ENCODE measurements at places on chromosomes 13 and 19.
A peak's percentile ranks its signal among the peaks of the same experiment; 100 is the strongest.

DNA sequence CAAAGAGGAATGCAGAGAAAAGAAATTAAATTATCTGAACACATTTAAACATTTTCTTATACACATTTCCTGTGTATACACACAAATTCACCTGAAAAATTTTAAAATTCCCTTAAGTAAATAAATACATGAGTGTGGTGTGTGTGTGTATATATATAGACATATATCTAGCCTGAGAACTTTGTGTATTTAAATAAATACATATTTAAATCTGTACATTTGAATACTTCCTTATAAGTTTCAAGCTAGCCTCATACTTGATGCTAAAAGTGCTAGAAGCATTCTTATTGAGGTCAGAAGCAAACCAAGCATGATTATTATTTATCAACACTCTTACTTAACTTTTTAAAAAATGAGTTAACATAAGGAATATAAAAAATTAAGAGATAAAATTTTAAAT, 260.7 kb downstream of the NHLRC3 start:
- no peak for DNase-seq

DNA sequence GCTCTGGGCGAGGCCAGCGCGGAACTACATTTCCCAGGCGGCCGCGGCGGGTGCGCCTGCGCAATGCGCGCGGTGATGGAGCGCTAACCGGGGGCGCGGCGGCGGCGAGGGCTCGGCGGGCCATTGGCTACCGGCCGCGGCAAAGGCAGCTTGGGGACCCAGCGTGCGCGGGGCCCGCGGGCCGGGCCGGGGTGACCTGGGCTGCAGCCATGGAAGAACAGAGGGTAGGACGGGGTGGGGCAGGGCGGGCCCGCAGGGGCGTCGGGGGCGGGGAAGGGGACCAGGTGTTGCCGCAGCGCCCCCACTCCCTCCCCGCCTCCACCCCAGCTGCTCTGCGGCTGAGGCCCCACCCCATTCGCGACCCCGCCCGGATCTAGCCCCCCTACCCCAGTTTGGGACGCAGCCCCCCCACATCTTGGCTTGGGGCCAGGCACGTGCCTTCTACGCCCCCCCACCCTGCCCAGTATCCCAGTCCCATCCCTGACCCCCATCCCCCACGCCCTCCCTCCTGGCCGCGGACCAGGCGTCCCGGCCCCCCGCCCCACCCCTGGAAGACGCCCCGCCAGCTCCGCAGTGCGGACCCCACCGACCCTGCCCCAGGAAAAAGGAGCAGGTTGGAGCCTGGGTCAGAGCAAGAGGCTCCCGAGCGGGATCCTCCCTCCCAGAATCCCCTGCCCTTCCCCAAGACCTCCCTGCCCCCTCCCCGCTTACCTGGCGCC, at the start of gene FSD1:
FSD1 (plus strand) TSS at position 61 of the 719 bp plus-strand sequence; CDS start at position 210, 149 bp downstream.
- DNase-seq: no peak

- no peak for DNase-seq
Measured at GRCh38 chr13:75612354-75612753, 23.8 kb upstream of the LMO7 start.

DNA sequence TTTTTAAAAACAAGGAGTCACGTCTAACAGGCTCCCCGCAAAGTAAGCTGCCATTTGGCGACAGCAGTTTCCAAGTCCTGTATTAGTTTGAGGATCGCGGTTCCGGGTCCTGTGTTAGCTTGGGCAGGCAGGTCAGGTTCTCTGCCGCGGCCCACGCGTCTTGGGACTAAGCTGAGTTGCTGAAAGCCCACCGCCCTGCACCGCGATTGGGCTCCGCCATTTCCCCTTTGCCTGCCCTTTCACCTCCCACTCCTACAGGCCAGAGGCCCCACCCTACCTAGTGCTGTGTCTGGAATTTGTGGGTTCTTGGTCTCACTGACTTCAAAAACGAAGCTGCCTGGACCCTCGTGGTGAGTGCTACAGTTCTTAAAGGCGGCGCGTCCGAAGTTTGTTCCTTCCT, 6.8 kb downstream of the PARP4 start:
- no peak for DNase-seq

GRCh38 chr13:94006296-94006695, 473.2 kb downstream of the DCT start:
- DNase-seq: no peak

DNA sequence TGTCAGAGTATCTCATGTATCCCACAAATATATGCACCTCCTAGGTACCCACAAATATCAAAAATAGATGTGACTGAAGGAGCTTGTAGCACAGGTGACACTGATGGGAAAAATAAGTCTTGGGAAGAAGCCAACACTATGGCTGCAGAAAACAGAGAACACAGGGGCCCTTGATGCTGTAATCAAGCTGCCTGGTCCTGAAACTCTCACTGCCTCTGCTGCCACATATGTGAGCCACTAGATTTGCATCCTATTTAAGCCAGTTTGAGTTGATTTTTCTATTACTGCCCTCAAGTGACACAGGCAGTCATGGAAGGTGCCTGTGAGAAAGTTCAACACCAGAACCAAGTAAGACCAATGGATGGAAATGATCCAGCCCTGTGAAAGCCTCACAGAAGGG, 720.8 kb downstream of the UQCRFS1 start:
- no peak for DNase-seq

DNA sequence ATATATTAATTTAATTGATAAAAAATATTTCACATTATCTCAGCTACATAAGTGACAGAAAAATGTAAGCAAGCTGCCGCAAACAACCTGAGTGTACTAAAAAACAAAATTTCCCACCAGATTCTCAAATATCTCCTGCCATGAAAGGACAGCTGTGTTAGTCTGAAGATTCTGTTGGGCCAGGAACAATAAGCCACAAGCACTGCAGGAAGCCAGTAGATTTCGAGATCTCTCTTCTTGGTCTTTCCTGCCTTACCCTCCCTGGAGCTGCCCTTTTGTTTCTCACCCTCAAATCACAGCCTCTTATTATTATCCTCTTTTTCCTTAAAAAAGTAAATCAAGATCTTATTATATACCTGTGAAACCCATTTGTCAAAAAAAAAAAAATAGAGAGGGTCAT, 165.6 kb downstream of the EFNB2 start:
- DNase-seq: no peak

DNA sequence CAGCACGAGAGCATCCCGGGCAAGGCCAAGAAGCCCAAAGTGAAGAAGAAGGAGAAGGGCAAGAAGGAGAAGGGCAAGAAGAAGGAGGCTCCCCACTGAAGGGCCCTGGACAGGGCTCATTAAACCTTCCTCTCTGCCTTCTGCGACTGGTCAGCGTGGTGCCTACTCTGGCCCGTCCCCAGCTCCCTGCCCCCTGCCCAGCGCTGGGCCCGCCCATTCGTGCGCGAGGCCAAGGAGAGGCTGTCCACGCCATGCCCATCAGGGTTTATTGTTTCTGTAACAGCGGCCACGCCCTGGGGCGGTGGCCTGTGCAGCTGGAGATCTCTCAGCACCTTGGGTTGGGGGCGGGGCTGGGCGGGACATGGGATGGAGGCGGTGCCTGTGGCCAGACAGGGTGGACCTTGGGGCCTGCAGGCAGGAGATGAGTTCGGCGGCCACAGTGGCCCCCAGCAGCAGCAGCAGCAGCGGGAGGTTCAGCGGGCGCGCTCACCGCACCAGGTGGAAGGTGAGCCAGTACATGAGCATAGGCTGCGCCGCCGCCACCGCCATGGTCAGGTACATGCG, 897 bp downstream of the C19orf33 start:
- peak; percentile 81 for DNase-seq

DNA sequence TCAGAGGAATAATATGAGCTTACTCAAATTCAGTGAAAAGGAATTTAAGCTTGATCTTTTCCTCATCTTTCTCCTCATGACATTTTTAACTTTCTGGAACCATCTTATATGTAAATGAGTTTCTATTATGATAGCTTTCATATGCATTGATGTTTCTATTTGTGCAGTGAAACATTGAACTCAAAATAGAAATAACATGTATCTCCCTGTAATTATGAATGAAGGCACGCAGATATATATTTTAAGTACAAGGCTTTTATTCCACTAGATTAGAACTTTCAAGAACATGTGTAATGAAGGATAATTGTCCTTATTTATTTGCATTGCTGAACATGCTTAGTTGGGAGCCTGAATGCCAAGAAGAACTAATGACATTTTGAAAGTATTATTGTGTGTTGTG, 1391.7 kb upstream of the MIR17HG start:
- no peak for DNase-seq

DNA sequence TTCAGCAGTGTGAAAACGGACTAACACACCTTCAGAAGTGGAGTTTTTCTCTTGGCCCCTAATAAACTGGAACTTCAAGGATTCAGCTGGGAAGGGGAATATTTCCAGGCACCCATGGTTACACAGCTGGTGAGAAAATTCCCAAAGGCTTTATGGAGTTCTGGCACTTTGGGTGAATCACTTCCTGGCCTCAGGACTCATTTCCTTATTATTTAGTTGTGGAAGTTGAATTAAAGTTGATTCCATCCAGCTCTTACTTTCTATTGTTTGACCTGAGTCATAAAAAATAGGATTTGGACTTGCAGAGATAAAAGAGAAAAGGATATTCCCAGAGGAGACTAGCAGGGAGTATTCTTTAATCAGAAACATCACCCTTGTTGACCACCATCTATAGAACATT, 882.1 kb downstream of the UQCRFS1 start:
- no peak for DNase-seq

DNA sequence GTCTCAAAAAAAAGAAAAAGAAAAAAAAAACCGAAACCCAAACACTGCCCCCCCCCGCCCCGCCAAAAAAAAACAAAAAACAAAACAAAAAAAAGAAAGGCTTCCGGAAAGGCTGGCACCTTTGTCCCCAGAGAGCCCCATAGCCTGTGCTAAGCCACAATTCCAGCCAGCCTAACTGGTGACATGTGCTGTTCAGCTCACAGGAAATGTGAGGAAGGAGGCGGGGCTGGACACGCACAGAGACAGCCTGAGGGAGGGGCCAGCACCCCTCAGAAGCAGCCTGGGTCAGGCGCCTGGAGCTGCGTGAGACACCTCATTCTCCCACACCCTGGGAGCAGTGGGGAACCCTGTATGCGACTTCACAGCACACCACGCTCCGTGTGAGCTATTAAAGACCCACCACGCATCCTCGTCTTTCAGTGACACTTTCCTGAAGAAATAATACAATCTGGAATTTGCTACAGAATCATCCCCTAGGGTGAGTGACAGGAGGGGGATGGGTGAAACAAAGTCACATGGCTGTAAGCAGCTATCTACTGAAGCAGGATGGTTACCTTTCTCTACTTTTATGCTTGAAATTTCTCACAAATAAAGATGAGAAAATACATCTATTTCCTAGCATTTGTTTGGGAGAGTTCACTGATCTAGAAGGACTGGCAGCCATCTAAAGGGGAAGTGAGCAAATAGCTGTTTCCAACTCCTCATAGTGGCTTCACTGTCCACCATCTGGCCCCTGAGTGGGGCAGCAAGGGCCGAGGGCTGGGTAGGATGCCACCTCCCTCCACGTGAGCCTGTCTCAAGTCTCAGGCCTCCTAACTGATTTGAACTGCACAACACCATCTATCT, 12.3 kb upstream of the SLC35E1 start:
- no peak for DNase-seq

GRCh38 chr19:38211151-38211591, 12.9 kb downstream of the DPF1 start:
- no peak for DNase-seq

GRCh38 chr19:18443831-18444230, 5.9 kb upstream of the ISYNA1 start:
- no peak for DNase-seq
